ENCODE measurements at places on chromosomes 5 and 9.

GRCh38 chr5:114953565-114953964, 216.1 kb downstream of the TRIM36 start:
- DNase-seq: no peak

DNA sequence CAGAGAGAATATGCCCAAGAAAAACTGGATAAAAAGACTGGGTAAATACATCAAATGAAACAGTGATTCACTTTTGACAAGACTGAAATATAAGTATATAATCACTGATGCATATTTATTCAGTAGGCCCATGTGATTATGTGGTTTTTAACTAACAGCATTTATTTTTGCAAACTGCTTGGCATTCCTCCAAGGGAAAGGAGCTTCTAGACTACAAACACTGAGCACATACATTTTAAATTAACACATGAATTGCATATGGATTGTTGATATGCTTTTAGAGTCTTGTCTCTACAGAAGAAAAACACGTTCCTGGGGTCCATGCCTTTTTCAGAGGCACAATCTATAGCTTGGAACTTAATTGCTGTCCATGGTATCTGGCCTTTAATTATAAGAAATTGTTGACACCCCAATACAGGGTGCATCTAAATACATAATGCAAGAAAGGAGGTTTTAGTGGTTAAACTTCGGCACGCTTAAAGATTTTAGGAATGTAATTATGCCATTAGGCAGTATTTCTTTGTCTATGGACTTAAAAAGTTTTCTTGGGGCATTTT, 6.9 kb upstream of the MEIKIN start:
- DNase-seq: no peak

DNA sequence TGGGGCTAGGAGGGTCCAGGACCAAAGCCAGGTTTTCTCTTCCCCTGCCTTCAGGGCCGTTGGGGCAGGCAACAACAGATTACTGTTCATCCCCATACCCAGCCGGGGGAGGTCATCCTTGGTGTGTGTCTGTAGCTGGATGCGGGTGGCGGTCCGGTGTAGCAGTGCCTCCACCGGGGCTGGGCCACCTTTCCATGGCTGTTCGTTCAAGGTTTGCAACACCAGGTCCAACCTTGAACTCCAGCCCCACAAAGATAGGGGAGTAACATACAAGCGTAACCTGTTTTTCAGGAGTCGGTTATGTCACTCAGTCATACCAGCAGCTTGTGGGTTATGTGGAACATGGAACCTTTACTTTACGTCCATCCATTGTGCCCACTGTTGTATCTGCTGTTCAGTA, 58.5 kb upstream of the FAM120A start:
- DNase-seq: no peak

GRCh38 chr5:142601432-142601831, 84.5 kb downstream of the FGF1 start:
- DNase-seq: no peak

GRCh38 chr9:130128251-130128650, 44.0 kb upstream of the NCS1 start:
- DNase-seq: no peak

- DNase-seq: no peak
These were observed 219.7 kb upstream of the TUT7 start for GRCh38 chr9:86573886-86574285.

Data from nucleus accumbens (tissue), 56 donors.